Activated naive CD8-positive, alpha-beta T cell treated with anti-CD3 and anti-CD28 coated beads for 36 hours (primary cell): ENCODE measurements at places on chromosomes 3 and 15. TPM values are rescaled to one million over a fixed set of nuclear protein-coding genes. Genes with fewer than 3 reads are reported as not detected.

Gene GPR171
- 131 TPM for total RNA-seq

Gene TRPM7
- 45.4 TPM for total RNA-seq

GRCh38 chr3:41026394-41027177 lies 172.7 kb upstream of the CTNNB1 start:
- no peak for DNase-seq

Gene CNTN4
- total RNA-seq, result not detected

Gene CCNL1
- total RNA-seq, result 156 TPM

Gene ASB14
- total RNA-seq, result not detected
